Uterus (tissue), 4 donors: ENCODE measurements at places on chromosomes 1 and 21. TPM values are rescaled to one million over a fixed set of nuclear protein-coding genes. Genes with fewer than 3 reads are reported as not detected.
A peak's percentile ranks its signal among the peaks of the same experiment; 100 is the strongest.

GRCh38 chr1:200081969-200082245, 54.4 kb downstream of the NR5A2 start:
- no peak for DNase-seq
- H3K27me3 ChIP-seq, result no peaks in the 10 kb centered on the region
- H3K27ac ChIP-seq, result no peak overlapping the region
- H3K36me3 ChIP-seq, result no peaks in the 10 kb centered on the region
- no peaks in the 10 kb centered on the region for H3K4me1 ChIP-seq

PLA2G5 gene
- total RNA-seq, result not detected

DNA sequence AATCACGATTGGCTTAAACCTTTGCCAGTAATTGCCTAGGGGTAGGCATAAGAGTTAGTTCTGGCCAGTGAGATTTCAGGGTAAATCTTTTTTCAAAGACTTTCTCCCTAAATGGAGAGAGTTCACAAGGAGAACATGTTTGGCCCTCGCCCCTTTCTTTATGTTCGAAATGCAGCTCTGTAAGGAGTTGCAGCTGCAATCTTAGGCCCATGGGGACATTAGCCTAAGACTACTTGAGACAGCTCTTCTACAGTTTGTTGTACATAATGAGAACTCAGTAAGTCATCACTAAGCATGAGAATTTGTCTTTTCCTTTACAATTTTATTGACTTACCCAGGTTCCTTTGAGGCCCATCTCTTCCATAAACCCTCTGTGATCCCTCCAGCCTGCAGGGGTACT, 40.4 kb upstream of the GADD45A start:
- no peak for DNase-seq
- H3K27ac ChIP-seq, result peak overlapping the region; percentile 67
- H3K27me3 ChIP-seq, result no peaks in the 10 kb centered on the region
- no peak overlapping the region for H3K4me3 ChIP-seq
- H3K36me3 ChIP-seq, result no peaks in the 10 kb centered on the region

GRCh38 chr1:204307334-204307883, 52.3 kb downstream of the PLEKHA6 start:
- no peaks in the 10 kb centered on the region for H3K27me3 ChIP-seq
- no peaks in the 10 kb centered on the region for H3K4me1 ChIP-seq
- H3K36me3 ChIP-seq, result no peaks in the 10 kb centered on the region
- peak; percentile 61 for DNase-seq
- H3K27ac ChIP-seq, result peak overlapping the region; percentile 12
- H3K4me3 ChIP-seq, result peak overlapping the region; percentile 1

GRCh38 chr1:156550346-156550745, 22.0 kb downstream of the IQGAP3 start:
- H3K4me1 ChIP-seq, result no peaks in the 10 kb centered on the region
- no peak overlapping the region for H3K4me3 ChIP-seq
- no peaks in the 10 kb centered on the region for H3K36me3 ChIP-seq
- no peak overlapping the region for H3K27ac ChIP-seq
- DNase-seq, result no peak
- no peaks in the 10 kb centered on the region for H3K27me3 ChIP-seq

DNA sequence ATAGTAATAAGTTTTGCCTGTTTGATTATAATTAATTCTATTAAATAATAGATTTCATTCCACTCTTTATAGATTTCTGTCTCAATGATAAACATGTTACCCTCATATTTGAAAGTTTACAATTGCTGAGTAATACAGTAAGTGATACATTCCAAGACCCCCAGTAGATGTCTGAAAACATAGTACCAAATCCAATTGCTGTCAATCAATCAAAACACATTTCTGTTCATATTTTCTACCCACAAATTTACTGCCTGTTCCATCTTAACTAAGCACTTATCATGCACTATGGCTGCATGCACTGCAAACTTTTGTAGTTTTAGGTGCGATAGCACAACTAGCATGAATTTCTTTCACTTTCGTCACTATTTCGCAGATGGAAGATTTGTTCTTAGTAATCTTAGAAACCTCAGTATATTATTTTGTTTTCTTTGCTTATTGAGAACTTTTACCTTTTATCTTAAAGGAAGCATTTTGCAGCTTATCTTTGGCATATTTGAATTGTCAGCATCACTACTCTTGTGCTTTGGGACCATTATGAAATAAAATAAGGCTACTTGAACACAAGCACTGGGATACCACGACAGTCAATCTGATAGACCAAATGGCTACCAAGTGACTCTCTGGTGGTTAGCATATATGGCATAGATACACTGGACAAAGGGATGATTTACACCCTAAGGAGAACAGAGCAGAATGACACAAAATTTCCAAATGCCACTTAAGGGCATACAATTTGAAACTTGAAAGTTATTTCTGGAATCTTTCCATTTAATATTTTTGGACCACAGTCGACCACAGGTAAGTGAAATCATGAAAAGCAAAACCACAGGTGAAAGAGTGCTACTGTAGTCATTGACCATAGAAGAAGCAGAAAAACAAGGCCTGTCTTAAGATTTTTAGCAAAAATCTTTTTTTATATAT, 67.6 kb downstream of the RGS13 start:
- no peaks in the 10 kb centered on the region for H3K36me3 ChIP-seq
- DNase-seq, result no peak
- no peaks in the 10 kb centered on the region for H3K27me3 ChIP-seq
- H3K4me1 ChIP-seq, result peaks cover 6% of the 10 kb centered on the region

GRCh38 chr1:220382994-220383393, 110.7 kb upstream of the RAB3GAP2 start:
- no peaks in the 10 kb centered on the region for H3K4me1 ChIP-seq
- DNase-seq, result no peak
- H3K27ac ChIP-seq, result no peak overlapping the region
- H3K4me3 ChIP-seq, result no peak overlapping the region
- no peaks in the 10 kb centered on the region for H3K36me3 ChIP-seq
- H3K27me3 ChIP-seq, result no peaks in the 10 kb centered on the region

DNA sequence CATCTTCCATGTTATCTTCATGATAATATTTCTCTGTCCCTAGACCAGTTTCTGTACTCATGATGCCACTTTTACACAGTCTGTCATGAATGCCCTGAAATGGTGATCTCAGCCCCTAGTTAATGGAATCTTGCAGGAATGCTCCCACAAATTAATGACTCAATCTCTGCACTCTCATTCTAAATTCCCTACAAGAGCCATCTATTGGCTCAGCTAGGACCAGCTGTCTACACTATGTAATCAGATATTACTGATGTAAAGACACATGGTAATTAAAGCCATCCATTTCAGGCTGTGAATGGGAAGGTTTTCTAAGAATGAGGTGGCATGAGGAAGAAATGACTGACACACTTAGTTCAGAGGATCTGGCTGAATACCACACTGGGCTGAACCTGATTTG, 199.1 kb upstream of the KCND3 start:
- no peaks in the 10 kb centered on the region for H3K4me1 ChIP-seq
- no peak overlapping the region for H3K4me3 ChIP-seq
- H3K36me3 ChIP-seq, result no peaks in the 10 kb centered on the region
- no peaks in the 10 kb centered on the region for H3K27me3 ChIP-seq
- no peak overlapping the region for H3K27ac ChIP-seq

DNA sequence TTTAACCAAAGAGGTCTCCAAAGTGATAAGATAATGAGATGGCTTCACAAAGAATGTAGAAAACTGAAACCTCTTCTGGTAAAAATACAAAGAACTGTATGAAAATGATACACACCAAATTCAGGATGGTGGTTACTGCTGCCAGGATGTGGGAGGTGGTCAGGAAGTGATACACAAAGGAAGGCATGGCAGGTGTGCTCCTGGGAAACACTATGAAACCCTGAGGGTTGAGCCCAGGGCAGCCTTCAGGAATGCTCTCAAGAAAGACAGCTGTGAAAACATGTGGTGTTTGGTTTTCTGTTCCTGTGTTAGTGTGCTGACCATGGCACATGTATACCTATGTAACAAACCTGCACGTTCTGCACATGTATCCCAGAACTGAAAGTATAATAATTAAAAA, 109.3 kb downstream of the NTNG1 start:
- DNase-seq, result no peak
- H3K4me3 ChIP-seq, result no peak overlapping the region
- H3K36me3 ChIP-seq, result no peaks in the 10 kb centered on the region

- H3K36me3 ChIP-seq, result no peaks in the 10 kb centered on the region
- H3K4me3 ChIP-seq, result no peak overlapping the region
- H3K4me1 ChIP-seq, result no peaks in the 10 kb centered on the region
- DNase-seq, result no peak
These were observed 671.9 kb downstream of the RWDD3 start for GRCh38 chr1:95905818-95906395.

DNA sequence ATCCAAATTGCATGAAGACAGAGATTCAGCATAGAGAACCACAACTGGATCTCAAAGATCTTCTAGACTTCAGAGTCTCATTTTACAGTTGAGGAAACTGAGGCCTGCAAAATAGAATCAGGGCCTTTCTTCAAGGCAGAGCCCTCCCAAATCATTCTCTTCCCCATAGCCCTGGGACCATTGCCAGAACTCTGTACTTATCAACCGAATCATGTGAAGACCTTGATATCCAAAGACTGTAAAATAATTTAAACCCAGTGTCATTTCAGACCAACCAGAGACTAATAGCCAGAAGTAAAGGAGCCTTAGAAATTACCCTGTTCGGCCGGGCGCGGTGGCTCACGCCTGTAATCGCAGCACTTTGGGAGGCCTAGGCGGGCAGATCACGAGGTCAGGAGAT, 90.1 kb downstream of the DTL start:
- no peak overlapping the region for H3K27ac ChIP-seq
- no peak for DNase-seq
- H3K27me3 ChIP-seq, result no peaks in the 10 kb centered on the region
- H3K4me1 ChIP-seq, result no peaks in the 10 kb centered on the region
- H3K36me3 ChIP-seq, result no peaks in the 10 kb centered on the region

BRDT gene
- not detected for total RNA-seq

DNA sequence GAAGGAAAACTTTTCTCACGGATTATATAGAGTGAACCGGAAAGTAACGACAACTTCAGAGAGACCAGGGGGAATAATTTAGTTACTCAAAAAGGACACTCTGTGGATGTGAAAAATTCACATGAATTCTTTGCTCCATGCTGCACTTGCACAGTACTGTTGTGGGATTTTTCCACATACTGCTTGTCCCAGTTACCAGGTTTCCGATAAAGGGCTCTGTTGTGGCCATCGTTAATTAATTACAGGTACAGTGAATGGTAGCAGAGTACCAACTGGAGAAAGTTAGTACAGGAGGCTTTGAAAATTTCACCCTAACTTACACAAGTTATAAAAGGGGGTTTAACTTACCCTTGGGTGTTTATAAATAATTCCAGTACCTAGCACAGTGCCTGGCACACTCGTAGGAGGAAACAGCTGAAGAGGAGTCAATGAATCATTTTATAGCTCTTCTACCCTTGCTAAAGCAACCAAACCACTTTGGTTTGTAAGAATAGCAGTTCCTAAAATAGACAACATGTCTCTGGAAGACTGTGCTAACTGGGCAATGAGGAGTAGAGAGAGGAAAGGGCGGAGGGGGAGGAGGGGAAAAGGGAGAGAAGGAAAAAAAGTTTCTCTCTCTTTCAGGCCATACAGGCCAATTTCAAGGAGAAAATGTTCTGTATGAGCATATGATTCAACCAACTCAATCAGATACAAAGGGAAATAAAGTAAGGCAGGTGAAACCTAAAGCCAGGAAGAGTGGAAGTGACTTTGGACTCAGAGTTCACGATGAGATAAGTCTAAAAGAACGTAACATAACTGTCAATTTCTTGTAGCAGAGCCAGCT, 98.3 kb upstream of the MAGI3 start:
- no peaks in the 10 kb centered on the region for H3K36me3 ChIP-seq
- no peak overlapping the region for H3K4me3 ChIP-seq
- no peaks in the 10 kb centered on the region for H3K27me3 ChIP-seq
- no peaks in the 10 kb centered on the region for H3K4me1 ChIP-seq
- no peak for DNase-seq
- no peak overlapping the region for H3K27ac ChIP-seq

GRCh38 chr1:1156140-1157032, 17.3 kb upstream of the TTLL10 start:
- H3K27ac ChIP-seq, result no peak overlapping the region
- no peaks in the 10 kb centered on the region for H3K27me3 ChIP-seq
- H3K36me3 ChIP-seq, result no peaks in the 10 kb centered on the region
- DNase-seq, result no peak
- no peak overlapping the region for H3K4me3 ChIP-seq

TMEM39B gene
- 0.88 TPM for total RNA-seq

IGSF21 gene
- total RNA-seq, result 1.2 TPM

DNA sequence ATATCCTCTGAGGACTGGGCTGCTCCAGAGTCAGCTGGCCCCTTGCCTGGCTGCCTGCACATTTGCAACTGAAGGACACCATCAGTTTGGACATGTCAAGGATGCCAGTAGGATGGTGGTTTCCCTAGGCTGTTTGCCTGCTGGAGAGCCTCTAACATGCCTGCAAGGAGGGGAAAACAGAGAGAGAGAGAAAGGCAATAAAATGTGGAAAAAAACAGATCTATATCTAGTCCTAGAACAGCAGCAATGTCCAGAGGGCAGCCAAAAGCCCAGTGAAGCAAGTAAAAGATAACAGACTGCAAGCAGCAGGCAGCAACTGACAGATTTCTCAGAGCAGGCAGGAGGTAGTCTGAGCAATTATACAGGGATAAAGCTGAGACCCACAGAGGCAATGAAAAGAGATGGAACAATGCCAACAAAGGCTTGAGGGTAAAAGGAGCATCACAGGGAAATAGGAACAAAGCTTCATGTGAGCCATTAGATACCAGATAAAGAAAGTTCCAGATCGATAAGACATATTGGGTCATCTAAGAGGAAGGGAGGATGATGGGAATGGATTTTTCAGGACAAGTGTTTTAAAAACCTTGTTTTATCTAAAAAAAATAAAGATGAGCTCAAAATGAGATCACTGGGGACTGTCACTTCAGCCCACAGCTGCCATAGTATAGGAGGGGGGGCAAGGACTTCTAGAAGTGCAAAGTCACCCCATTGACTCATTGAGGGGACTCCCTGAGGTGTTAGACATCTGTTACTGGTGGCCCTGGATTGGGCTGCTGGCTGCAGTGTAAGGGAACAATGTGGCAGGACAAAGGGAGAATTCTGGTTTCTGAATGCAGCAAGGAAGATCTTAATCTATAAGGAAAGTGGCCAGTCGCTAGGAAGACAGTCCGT, 38.6 kb upstream of the GADD45A start:
- H3K36me3 ChIP-seq, result no peaks in the 10 kb centered on the region
- peak overlapping the region; percentile 67 for H3K27ac ChIP-seq

GRCh38 chr1:59092126-59092525, 204.8 kb upstream of the FGGY start:
- H3K4me1 ChIP-seq, result no peaks in the 10 kb centered on the region
- no peak overlapping the region for H3K27ac ChIP-seq
- no peaks in the 10 kb centered on the region for H3K36me3 ChIP-seq
- H3K27me3 ChIP-seq, result no peaks in the 10 kb centered on the region

EPS8L3 gene
- total RNA-seq, result not detected

PDE4B gene
- 15.1 TPM for total RNA-seq

DNA sequence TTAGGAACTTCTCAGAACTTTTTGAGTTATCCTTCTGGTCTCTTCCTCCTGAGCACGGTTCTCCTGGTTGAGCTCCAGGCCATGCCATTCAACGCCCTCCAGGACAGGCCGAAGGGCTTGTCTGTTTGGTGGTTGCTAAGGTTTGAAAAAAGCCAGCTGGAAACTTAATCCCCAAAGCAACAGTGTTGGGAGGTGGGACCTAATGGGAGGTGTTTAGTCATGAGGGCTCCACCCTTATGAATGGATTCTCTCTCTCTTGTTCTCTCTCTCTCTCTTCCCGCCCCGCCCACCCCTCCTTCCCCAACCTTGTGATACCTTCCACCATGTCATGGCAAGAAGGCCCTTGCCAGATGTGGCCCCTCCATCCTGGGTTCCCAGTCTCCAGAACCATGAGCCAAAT, 829 bp downstream of the KCNE1 start:
- DNase-seq, result no peak
- no peaks in the 10 kb centered on the region for H3K27me3 ChIP-seq
- H3K36me3 ChIP-seq, result no peaks in the 10 kb centered on the region
- no peak overlapping the region for H3K4me3 ChIP-seq

GRCh38 chr1:244319283-244320132, 132.2 kb downstream of the ADSS2 start:
- H3K27me3 ChIP-seq, result no peaks in the 10 kb centered on the region
- no peaks in the 10 kb centered on the region for H3K4me1 ChIP-seq
- no peak overlapping the region for H3K27ac ChIP-seq
- H3K36me3 ChIP-seq, result no peaks in the 10 kb centered on the region
